Activated CD4-positive, CD25-positive, alpha-beta regulatory T cell (primary cell): ENCODE measurements at places on chromosomes 16 and 17.

DNA sequence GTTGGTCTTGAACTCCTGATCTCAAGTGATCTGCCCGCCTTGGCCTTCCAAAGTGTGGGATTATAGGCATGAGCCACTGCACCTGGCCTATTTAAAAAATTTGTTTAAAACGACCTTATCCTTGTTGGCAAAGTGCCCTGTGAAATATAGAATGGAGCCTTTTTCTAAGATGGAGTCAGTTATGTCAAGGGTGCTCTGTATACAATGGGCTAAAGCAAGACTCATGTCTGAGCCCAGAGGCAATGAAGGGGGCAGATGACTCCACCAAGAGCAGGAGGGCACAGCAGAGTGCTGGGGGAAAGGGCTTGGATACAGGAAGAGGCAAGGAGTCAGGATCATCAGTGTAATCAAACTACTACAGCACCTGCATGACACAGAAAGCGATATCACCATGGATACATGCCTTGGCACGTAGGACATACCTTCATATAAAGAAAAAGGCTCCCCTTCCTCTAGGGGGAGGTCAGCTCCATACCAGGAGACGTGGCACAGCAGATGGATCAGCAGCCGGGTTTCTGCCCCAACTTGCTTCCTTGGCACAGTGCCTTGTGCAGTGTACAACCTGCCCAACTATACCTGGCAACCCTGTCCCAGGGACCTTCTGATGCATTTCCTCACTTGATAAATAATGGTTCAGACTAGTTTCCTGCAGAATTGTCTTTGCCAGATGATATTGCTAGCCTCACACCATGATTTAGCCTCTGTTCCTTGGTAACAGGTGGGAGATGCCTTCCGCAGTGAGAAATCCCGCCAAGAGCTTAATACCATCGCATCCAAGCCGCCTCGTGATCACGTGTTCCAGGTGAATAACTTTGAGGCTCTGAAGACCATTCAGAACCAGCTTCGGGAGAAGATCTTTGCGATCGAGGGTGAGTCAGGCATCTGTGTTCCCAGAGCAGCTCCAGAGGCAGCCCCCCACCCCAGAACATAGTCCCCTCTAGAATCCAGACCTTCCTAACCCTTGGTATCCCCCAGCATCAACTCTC lies 15.3 kb downstream of the ITGAM start:
- no peak for DNase-seq

GRCh38 chr16:4293822-4294457 lies 21.1 kb upstream of the TFAP4 start:
- no peak for DNase-seq

DNA sequence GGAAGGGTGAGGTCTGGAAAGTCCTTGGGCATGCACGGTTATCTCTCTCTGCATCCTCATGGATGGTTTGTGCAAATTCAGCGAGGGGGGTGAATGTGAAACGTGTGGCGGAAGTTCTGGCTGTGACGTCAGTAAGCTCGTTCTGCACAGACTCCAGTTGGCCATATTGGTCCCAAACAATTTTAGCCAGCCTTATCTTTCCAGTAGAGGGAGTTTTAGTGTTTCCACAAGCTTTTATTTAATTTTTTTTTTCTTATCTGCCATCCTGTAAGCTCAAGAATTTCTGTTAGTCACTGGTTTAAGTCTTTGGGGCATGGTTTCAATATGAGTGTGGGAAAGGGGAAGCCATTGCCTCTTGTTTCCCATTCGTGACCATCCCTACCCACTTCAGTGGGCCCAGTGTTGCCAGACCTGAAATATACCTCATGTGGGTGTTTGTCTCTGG lies 39.0 kb downstream of the HLF start:
- no peak for DNase-seq

GRCh38 chr16:19837331-19837980 lies 47.2 kb downstream of the GPRC5B start:
- DNase-seq, result no peak

DNA sequence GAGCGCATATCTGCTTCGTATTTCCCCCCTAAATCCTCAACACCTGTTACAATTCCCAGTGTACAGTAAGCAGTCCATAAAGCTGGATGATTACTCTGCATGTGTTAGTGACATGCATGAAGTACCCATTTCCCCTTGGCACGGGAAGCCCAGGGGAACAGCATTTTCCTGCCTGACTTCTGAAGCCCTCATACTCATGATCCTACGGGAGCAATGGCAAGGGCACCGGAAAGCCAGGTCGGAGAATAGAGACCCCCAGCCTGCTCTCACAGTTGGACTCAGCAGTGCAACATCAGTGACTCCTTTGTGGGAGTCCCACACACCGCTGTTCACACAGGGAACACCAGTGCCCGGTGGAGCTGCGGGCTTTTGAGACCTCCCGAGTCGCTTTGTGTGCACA lies 336.9 kb downstream of the CDH13 start:
- no peak for DNase-seq
